ENCODE measurements at places on chromosomes 1 and 21.
A peak's percentile ranks its signal among the peaks of the same experiment; 100 is the strongest.

GRCh38 chr1:212753749-212754148, 37.8 kb downstream of the NSL1 start:
- no peak for DNase-seq

DNA sequence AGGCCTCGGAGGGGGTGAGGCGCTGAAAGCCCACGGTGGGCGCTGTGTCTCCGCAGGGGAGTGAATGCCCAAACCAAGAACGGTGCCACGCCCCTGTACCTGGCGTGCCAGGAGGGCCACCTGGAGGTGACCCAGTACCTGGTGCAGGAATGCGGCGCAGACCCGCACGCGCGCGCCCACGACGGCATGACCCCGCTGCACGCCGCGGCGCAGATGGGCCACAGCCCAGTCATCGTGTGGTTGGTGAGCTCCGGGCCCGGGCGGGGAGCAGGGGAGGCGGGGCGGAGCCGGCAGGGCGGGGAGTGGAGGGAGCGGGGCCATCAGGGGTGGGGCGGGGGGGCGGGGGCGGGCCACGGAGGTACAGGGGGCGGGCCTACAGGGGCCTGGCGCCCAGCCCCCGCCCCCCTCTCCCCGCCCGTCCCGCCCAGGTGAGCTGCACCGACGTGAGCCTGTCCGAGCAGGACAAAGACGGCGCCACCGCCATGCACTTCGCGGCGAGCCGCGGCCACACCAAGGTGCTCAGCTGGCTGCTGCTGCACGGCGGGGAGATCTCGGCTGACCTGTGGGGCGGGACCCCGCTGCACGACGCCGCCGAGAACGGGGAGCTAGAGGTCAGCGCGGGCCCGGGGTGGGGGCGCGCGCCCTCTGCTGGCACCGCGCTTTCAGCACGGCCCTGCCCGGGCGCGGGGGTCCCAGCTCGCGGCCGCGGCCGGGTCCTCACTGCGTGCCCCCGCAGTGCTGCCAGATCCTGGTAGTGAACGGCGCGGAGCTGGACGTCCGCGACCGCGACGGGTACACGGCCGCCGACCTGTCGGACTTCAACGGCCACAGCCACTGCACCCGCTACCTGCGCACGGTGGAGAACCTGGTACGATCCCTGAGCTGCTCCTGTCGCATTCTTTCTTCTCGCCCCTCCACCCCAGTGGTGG, 15.9 kb downstream of the ESPN start:
- DNase-seq = no peak

DNA sequence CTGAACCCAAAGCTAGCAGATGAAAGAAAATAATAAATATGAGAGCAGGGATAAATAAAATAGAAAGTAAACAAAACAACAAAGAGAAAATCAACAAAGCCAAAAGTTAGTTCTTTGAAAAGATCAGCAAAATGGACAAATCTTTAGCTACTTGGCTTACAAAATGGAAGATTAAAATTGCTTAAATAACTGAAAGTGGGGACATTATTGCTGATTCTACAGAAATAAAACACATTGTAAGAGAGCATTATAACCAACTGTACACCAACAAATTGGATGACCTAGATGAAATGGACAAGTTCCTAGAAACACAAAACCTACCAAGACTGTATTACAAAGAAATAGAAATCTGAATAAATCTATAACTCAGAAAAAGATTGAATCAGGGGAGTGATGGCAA, 238.3 kb upstream of the C1orf87 start:
- DNase-seq = no peak

- DNase-seq = no peak
These were observed 67.8 kb downstream of the SLC35A3 start for GRCh38 chr1:100037656-100037926.

DNA sequence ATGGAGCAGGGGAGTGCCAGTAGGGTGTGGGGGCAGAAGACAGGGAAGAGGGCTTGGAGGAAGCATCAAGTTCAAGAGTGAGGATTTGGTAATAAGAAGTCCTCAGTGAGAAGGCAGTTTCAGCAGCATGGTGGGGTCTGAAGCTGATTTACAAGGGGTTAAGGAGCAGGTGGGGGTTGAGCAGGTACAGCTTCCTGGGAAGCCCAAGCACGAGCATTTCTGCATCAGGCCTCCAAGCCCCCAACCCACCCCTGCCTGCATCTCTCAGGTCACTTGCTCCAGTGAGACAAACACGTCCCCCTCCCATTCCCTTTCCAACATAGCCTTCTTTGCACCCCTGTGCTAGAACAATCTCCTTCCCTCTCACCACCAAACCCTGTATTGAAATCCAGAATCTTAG, 574.7 kb downstream of the MATN1 start:
- no peak for DNase-seq

- DNase-seq = no peak
These were observed 11.4 kb downstream of the FLG2 start for GRCh38 chr1:152348447-152348846.

DNA sequence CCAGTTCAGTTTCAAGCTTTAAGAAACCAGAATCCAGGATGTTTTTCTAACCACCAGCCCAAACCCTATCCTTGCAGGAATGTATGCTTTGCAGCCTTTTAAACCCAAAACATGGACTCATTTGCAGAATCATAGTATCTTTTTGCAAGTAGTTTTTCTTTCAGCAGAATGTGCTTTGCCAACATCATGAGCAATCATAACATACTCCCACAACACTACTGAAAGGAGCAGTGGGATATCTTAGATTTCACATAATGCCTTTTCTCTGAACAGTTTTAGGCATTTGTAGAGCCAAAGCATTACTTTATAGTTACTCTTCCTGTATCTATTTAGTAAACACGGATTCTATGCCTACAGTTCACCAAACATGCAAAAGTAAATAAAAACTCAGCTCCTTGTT, 10.0 kb upstream of the SH2D2A start:
- DNase-seq = peak; percentile 60

DNA sequence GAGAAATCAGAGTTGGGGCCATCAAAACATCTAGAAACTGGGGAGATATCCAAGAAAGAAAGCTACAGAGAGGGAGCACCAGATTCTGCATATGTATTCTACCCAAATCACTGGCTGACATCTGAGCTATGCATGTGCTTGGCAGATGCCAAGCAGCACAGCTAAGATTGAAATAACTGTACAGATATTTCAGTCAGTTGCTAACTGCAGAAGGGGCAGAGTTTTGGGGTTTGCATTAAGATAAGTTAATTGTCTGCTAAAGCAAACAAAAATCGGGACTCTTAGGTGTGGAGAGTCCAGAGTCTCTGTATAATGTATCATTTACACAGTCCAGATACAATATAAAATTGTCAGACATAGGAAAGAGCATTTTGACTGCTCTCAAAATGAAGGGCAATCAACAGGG, 437.1 kb downstream of the PTBP2 start:
- DNase-seq = no peak

DNA sequence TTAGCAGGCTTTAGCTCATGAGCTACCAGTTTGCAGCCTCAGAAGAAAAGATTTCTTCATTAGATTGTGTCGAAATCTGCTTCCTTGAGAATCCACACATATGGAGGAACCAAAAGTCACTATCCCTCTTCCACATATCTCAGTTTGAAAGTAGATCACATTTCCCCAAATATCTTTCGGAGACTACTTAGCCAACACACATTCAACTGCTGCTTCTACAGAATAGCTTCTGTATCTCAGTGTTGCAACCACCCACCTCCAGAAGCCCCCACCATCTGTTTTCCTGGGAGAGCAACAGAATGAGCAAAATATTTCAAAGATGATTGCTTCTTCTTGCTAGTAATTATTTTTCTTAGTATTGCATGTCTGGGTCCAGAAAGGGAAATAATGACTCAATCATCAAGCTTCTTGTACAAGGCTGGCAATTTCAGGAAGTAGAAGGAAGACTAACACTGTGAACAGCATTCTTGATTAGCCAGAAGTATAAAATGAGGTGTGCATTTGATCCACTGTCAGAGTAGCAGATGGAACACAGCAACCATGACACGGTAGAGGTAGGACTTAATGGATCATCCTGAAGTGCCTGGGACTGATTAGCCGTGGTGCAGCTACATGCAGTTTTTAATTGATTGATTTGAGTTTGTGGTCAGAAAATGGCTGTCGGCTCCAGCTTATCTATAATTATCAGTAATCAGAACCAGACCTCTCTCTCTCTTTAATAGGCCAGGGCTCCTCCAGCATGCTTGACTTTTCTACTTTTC, 24.9 kb downstream of the ZC3H11B start:
- no peak for DNase-seq

DNA sequence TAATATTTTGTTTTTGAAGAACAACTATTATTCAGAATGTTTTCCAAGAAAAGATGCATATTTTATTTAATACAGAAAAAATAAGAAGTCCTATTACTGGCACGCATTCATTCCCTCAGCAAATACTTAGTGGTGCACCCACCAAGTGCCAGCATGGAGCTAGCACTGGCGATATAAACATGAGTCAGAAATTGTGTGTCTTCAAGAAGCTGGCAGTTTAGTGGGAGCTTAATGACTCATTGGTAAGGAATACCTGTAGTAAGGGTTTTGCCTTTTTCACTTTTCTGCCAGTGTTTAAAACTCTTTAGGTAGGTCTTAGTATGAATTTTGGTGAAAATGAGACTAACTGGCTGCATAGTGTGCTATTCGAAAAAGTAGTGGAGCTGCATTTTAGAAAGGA, 6.3 kb downstream of the MAGI3 start:
- no peak for DNase-seq

DNA sequence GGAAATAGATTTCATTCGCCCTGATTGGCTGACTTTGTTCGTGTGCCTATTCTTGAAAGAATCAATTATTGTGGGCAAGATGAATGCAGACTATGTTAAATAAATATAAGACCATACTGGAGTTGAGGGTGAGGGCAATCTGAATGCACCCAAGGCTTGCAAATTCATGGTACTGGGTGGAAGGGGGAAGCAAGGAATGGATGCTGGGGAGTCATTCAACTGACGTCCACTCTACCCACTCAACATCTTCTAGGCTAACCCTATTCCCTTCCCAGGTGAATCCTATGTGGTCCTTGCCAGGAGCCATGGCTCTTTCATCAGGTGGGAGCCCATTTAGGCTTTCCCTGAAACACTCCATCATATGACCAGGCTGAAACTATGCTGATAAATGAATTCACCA, 5.7 kb upstream of the CYP4B1 start:
- DNase-seq = no peak

GRCh38 chr1:218677026-218677425, 331.9 kb downstream of the TGFB2 start:
- DNase-seq = no peak

DNA sequence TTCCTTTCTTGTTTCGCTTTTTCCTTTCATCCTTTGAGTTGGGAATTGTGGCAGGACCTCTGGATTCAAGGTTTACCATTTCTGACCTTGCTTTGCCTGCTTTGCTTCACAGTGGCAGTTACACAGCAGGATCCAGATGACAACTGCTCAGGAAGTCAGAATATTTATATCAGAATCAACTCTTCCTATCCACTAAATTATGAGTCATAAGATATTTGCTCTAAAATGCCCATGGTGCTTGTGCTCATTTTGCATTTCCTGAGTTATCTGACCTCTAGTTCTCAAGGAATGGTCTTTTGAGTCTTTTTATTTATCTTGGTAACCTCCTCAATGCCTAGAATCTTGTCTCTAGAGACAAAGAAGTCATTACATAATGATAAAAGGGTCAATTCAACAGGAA, 290.8 kb downstream of the LRRC7 start:
- DNase-seq = no peak

DNA sequence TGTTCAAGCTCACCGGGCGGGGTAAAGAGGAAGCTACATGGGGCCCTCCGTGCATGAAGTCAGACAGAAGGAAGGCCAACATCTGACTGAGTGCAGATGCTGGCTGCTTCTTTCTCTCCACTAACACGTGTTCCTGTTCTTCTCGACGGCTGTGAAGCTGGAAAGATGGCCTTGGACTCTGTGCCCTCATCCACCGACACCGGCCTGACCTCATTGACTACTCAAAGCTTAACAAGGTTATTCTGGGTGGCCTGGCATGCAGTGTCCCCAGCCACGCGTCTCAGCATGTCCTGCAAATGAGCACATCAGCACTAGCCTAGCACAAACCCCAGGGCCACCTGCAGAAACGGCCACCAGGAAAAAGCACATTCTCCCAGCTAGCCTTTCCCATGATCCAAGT, 41.2 kb downstream of the ACTN2 start:
- DNase-seq = no peak

DNA sequence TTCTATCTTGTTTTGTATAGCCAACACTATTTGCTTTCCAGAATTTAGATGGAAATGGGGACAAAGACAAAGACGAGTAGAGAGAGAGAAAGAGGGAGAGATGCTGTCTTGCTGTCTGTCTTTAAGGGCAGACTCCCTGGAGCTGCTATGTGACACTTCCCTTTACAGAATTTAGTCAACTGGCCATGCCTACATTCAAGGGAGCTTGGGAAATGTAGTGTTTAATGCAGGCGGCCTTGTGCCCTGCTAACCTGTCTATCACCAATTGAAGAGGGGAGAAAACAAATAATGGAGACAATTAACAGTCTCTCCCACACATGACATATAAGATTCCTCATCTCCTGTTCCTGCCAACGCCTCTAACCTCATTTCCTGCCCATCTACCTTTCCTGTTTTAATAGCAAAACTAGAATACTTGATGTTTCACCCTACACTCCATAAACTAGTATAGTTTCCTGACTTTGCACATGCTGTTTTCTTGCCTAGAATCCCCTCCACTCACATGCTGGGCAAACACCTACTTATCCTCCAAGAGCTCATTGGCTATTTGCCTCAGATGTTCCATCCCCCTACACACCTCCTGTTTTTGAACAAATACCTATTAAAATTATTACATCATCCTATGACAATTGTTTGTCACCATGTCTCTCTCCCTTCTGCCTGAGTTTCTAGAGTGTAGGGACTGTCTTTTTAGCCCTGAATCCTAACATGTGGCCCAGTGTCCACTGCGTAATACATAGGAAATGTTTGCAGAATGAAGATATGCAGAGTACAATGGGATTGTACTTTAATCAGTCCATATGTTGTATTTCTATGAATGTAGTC, 117.2 kb downstream of the SLC25A24 start:
- DNase-seq = no peak

GRCh38 chr1:197526736-197527371, 248.4 kb downstream of the DENND1B start:
- DNase-seq = peak; percentile 16

GRCh38 chr1:33762109-33762830, 101.6 kb upstream of the HMGB4 start:
- DNase-seq = peak; percentile 71

- DNase-seq = no peak
These were observed 595 bp downstream of the AK2 start for GRCh38 chr1:33036051-33036525.

GRCh38 chr1:117630423-117630998, 24.7 kb downstream of the TENT5C start:
- no peak for DNase-seq

DNA sequence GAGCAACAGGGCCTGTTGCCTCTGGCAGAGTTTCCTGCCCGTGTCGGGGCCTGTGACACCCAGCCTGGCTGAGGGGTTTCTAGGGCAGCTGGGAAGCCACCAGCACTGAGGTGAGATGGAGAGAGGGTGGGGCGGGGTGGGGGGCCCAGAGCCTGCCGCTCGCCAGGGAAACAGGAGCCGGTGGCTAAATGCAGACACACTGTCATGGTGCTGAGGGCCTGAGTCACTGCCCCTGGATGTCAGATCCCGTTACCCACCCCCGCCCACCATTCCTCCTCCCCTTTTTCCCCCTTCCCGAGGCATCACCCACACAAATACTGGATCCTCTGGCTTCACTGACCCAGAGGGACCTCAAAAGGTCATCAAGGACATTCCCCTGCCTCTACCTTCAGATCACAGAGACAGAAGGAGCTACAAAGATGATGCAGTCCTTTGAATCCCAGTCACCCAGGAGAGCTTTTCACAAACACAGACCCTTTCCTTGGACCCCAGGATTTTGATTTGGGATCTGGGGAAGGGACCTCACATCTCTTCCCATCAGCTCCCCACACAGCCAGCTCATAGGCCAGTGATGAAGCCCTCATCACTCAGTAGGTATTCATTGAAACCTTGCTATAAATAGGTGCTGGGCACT, 1.9 kb upstream of the HSPB7 start:
- no peak for DNase-seq

All from muscle of back (tissue), 13 donors.